ENCODE measurements at places on chromosomes 1 and 21.

DNA sequence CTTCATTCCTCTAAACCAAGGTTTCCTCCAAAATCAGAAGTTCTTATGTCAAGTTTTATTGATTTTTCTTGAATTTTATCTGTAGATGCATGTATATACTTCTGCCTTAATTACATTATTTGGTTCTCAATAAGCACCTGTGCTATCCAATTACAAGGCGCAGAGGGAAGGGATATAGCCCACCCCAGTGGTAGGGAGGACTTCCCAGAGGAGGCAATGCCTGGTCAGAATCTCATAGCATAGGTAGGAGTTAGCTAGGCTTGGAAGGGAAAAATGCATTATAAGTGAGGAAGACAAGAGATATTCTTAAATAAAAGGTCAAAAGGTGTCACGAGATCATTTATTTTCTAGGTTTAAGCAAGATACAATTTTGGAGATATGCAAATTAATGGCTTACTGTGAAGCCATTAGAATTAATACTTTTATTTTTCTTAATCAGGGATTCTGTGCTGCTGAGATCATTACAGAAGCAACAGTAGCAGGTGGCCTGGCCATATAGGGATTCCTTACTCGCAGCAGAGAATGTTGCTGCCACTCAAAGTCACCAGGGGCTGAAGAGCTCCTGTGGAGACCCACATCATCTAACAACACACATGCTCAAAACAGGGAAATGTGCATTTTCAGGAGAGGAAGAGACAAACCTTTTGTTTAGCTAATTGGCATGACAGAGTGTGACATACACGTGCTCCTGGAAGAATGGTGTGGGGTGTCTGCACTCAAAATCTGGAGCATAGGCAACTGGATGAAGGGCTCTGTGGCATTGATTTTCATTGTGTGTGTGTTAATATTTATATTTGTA is 178.3 kb downstream of the ATG4C start:
- no peak for DNase-seq

GRCh38 chr1:240599299-240599698 is 12.7 kb downstream of the GREM2 start:
- DNase-seq, result no peak

DNA sequence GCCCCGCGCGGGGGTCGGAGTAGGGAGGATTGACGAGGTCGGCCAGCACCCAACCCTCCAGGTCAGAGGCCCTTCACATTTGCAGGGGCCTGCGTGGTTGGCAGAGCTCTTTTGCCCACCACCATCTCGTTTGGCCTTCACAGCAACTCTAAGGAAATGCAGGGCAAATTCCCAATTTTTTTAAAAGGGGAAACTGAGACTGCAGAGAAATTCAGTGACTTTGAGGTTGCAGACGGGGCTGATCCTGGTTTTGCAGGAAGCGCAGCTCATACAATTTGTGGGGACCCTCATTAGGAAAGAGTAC is 430 bp upstream of the ACBD3 start:
- no peak for DNase-seq

DNA sequence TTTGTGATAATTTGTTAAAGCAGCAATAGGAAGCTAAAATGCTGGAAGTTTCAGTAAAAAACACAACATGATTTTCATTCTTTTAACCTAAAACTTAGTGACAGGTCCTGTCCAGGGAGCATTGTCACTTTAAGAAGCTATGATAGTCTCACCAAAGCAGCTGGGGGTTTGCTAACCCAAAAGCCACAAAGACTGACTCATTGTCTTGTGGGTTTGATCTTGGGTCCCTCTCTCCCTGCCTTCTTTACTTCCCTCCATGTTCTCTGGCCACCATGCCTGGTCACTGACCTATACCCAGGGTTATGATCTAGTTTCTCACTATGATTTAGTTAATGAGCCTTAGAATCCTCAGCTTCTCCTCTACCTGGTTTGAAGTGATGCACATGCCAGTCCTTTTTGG is 213.5 kb upstream of the PTGFR start:
- DNase-seq, result no peak

DNA sequence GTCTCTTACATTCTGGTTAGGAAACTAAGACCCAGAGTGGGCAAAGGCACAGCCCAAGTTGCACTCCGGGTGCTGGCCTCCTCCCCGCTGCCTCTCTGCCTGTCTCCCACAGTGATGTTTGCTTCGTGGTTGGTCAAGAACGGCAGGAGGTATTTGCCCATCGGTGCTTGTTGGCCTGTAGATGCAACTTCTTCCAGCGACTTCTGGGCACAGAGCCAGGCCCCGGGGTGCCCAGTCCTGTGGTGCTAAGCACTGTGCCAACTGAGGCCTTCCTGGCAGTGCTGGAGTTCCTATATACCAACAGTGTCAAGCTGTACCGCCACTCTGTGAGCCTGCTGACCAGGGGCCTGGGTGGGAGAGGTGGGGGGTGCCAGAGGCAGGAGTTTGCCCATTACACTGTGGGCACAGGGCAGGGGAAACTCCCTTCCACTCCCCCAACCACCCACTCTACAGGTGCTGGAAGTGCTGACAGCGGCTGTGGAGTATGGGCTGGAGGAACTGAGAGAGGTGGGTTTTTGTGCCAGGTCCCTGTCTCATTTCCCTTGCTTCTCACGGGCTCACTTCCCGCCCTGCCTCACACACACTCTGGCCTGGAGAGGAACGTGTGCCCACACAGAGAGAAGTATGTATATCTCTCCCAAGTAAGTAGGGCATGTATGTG is 1.9 kb downstream of the BTBD19 start:
- no peak for DNase-seq

- no peak for DNase-seq
Observed at GRCh38 chr1:41668967-41669366, 184.5 kb upstream of the EDN2 start.

GRCh38 chr1:224631462-224632115 is 15.5 kb downstream of the CNIH3 start:
- DNase-seq, result no peak

DNA sequence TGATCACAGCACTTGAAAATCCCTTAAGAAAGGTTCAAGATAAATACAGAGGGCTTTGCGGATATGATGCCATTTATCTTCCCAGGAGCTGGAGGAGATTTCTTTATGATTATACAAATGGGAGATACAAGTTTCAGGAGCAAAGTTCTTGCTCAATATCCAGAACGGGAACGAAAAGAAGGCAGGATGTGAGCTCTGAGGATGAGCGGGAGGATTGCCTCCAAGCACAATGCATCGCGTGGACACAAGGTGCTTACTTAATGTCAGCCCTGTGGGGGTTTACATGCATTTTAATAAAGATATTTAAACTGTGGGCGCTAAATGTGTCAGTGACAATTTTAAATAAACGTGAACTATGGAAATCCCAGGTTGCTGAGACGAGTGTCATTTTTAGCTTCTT is 59.0 kb downstream of the SYT6 start:
- DNase-seq, result no peak

DNA sequence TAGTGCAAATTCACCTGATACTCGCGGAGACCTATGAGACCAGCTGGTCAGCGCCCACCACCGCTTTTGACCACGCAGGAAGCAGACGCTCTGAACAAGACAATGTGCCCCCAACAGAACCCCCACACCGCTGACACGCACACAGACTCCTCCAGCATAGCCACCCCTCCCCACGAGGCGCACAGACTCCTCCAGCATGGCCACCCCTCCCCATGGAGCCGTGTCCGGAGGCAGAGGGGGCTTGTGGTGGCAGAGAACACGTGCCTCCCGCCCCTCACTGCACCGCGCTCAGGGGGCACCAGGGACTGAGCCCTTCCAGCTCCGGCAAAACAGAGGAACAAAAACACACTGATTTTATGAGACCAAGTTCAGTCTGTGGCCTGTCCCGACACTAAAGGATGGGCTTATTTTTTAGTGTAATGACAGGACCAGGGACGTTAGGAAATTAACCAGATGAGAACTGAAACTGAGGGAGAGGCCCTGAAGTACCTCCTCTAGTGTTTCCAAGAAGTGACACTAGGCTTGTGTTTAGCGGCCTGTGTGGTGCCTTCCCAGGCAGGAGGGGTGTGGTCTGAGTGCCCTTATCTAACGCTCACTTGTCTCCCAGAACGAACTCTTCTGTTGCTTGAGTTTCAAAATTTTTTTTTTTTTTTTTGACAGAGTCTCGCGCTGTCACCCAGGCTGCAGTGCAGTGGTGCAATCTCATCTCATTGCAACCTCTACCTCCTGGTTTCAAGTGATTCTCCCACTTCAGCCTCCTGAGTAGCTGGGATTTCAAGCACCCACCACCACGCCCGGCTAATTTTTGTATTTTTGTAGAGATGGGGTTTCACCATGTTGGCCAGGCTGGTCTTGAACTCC is 10.0 kb upstream of the AGPAT3 start:
- DNase-seq, result peak; percentile 66

DNA sequence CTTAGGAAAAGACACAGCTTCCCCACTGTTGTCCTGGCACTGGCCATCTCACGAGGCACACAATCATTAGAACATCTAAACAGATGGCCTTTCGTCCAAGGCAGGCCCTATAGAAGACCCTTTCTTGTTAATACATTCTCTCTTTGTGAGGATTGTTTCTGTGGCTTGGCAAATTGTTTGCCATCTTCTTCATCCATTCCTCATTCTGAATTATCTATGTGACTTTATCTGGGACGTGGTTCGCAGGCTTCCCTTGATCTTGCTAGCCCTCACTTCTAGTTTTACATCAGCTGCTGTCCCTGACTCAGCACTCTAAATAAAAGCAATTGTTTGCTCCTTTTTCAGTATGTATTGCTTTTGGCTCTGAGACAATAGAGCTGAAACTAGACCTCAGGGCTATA is 101.1 kb upstream of the ZC3H11B start:
- no peak for DNase-seq

- no peak for DNase-seq
Observed at GRCh38 chr1:21823206-21823979, 11.3 kb downstream of the LDLRAD2 start.

DNA sequence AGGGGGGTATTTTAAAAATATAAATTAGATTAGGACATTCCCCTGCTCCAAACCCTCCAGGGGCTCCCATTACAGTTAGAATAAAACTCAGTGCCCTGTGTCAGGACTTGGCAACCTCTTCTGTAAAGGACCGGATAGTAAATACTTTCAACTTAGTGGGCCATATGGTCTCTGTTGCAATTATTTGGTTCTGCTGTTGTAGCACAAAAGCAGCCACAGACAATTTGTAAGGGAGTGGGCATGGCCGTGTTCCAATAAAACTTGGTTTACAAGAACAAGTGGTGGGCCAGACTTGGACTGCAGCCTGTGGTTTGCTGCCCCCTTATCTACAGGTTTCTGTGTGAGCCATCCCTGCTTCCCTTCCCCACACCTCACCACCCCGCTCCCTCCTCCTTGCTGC is 92.0 kb downstream of the ACTL8 start:
- no peak for DNase-seq

DNA sequence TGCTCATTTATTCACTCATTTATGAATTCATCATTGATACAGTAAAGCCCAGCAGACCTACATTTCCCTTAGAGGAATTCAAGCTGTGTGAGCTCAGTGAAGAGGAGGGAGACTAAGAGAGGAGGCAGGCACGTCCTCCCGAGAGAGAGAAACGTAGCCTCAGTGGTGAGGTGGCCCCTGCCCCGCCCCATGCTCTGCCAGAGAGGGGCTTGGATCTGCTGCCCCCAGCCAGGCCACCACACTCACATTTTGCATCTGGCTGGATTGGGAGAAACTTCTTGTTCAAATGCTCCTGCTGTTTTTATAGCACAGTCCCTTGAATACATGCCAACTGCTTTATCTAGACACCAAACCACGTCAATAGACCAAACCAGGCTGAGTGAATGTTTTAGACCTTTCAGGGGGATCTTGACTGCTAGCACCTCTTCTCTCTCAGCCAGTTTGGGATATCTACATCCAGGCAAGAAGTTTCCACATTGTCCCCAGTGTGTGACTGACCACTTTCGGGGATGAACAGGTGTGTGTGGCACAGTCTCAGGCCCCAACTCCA is 67.7 kb upstream of the AJAP1 start:
- no peak for DNase-seq

DNA sequence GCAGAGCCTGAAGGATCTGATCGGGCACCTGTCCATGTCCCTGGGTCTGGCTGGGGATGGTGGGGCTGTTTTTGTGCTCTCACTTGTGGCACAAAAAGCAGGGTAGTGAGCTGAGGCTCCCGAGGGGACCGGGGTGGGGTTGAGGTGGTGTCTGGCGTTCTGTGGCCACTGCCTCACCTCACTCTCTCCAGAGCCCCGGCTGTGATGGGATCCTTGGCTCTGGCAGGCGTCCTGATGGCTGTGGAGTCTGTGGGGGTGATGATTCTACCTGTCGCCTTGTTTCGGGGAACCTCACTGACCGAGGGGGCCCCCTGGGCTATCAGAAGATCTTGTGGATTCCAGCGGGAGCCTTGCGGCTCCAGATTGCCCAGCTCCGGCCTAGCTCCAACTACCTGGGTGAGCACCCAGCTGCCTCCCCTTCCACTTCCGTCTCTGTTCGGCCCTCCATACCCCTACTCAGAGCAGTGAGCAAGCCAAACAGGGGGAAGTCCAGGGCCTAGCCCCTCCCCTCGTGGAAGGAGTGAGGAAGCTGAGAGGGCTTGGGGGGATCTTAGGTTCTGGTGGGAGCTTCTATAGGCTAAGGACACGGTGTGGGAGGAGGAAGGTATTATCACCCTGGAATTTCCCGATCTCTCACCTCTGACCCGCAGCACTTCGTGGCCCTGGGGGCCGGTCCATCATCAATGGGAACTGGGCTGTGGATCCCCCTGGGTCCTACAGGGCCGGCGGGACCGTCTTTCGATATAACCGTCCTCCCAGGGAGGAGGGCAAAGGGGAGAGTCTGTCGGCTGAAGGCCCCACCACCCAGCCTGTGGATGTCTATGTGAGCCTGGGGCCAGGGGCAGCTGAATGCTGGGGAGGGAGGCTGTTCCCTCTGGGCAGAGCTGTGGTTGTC is 7.0 kb downstream of the ADAMTSL4 start:
- no peak for DNase-seq

GRCh38 chr1:7590426-7590790 is 180.7 kb upstream of the VAMP3 start:
- DNase-seq, result no peak

GRCh38 chr1:17973694-17974093 is 133.9 kb upstream of the IGSF21 start:
- DNase-seq, result no peak

GRCh38 chr1:88451856-88452255 is 232.2 kb upstream of the PKN2 start:
- no peak for DNase-seq

- DNase-seq, result no peak
Observed at GRCh38 chr1:161082996-161083747, 6.2 kb downstream of the NECTIN4 start.

DNA sequence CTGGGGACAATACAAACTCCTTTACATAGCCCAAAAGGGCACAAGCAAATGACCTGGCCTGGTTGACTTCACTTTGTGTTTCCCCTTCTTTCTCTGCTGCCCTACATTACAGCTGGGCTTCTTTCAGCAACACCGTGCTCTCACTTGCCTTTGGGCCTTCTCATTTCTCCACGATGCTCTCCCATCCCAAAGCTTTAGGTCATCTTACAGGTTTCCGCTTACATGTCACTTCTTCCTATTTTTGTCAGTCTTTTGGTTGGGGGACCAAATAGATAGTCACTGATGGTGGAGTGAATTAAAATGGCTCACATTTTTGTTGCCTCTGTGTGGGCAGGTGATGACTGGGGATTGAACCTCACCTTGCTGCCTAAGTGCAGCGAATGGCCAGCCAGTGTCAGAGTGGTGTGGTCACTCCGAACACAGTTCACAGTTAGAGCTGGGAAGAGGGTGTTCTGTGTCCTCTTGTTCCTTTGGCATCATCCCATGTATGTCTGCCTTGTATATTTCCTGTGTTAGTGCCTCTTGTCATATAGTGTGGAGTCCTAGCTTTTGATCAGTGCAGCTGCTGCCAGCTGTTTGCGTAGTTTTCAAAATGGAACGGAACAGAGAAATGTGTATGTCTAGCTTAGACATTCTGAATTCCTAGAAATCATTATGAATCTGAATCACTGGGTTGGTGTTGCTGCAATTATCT is 134.8 kb downstream of the NOS1AP start:
- DNase-seq, result no peak
